Left renal pelvis (tissue), 4 donors: ENCODE measurements at places on chromosomes 16 and 17. TPM values are rescaled to one million over a fixed set of nuclear protein-coding genes. Genes with fewer than 3 reads are reported as not detected.
A peak's percentile ranks its signal among the peaks of the same experiment; 100 is the strongest.

- DNase-seq, result no peak
Observed at GRCh38 chr17:64067657-64068056, 47.2 kb upstream of the ICAM2 start.

DNA sequence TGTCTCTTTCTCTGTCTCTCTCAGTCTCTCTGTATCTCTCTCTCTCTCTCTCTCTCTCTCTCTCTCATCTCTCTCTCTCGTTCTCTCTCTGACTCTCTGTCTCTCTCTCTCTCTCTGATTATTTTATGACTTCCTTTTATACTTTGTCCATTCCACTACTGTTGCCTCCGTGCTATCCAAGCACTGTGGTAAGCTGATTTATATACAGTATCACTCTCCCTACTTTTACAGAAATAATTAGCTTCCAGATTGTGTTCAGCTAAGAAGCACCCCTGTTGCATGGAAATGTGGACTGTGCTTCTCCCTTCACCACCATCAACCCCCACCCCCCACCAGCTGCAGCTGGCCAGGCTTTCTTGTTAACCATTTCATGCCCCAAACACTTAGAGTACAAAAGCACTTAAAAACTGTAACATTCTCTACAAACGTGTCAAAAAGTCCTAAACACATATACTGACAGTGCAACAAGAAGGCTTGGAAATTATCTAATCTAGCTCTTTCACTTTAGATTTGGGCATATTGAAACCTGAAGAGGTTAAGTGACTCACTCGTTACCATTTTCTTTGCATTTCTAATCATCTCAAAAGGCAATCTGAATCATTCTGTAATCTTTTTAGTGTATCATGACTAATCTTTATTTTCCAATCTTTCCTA, 11.6 kb upstream of the TMEM100 start:
- DNase-seq, result no peak

DNA sequence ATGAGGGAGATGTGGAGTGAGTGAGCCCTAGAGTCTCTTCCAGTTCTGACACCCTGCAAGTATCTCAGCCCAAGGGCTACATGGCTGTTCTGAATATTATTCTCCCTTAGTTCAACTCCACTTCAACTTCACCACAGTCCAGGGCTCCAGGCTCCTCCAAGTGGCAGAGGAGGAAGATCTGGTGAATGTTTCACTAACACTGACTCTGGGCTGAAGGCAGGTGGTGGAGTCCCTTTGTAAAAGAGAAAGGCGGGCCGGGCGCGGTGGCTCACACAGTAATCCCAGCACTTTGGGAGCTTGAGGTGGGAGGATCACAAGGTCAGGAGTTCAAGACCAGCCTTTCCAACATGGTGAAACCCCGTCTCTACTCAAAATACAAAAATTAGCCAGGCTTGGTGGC, 13.6 kb downstream of the CCDC92B start:
- DNase-seq, result no peak

DNA sequence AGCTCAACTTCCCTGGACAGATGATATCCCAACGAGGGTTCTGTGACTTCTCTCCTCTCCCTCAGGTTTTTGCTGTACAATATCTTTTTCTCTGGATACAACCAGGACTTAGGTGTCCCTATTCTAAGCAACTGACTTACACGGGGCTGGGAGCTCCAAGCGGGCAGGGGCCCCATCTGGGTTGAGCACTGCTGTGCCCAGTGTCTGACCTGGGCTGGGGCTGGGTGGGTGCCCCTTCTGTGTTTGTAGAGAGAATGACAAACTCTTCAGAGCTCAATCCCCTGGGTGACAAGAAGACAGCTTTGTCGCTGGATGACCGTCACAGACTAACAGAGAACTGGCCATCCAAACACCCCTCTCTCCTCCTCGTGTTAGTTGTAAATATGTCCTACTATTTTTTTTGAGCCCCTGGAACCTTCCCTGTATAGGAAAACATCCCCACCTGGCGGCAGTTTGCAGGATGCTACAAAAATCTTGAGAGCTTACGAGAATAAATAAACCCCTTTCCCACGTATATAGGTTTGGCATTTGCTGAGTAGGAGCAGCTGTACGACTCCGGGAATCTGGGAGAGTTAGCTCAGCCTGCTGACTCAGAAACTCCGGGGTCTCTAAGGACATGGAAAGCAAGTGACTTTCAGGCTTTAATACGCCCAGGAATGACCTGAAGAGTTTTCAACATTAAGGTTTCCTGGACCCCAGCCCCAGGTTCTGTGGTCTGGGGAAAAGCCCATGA, 23.7 kb upstream of the RCVRN start:
- DNase-seq, result peak; percentile 39

DNA sequence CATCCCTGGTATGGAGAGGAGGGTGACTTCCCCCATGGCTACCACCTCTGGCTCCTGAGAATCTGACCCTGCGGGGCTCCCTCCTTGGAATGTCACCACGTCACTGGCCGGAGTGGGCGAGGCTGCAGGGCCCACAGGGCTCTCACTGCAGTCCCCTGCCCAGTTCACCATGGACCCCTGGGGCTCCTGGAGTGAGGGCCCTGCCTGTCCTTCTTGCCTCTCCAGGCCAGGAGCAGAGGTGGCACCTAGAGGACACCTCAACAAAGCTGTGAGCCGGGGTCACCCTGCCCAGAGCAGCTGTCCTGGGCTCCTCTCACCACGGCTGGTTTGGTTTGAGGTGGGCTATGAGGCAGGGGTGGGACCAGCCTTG, 67.8 kb upstream of the GNG13 start:
- no peak for DNase-seq

GRCh38 chr17:77213778-77214132, 73.0 kb downstream of the SEC14L1 start:
- DNase-seq, result no peak

GRCh38 chr16:3501783-3502400, 1.1 kb downstream of the CLUAP1 start:
- DNase-seq, result no peak

DDX52 gene
- polyA plus RNA-seq, result 44.8 TPM

ZSCAN10 gene
- 0.20 TPM for polyA plus RNA-seq

MTSS2 gene
- 48.8 TPM for polyA plus RNA-seq
